ENCODE measurements at places on chromosomes 2 and 18.

- DNase-seq = no peak
Observed at GRCh38 chr18:6775702-6776101, 46.2 kb downstream of the ARHGAP28 start.

GRCh38 chr18:36711014-36711725 is 117.6 kb downstream of the TPGS2 start:
- DNase-seq = no peak

DNA sequence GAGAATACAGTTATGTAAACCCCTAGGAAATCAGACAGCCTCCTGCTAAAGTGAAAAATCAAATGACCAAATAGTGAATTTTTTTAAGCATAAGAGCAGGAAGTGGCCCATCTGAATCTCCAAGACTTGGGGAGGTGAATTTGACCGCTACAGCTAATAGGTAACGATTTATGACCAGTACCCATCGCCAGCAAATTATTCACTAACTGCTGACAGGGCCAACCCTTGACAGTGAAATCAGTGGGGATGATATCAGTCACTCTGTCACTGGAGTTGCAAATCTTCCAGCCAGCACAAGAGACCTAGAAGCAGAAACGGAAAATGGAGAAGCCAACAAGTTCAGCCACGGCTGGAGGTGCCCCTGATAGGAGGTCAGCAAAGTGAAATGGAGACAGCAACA is 164.3 kb upstream of the PIK3C3 start:
- DNase-seq = no peak

GRCh38 chr2:225192869-225193268 is 150.6 kb upstream of the DOCK10 start:
- DNase-seq = no peak

GRCh38 chr18:63603355-63603754 is 16.2 kb downstream of the SERPINB13 start:
- DNase-seq = no peak

DNA sequence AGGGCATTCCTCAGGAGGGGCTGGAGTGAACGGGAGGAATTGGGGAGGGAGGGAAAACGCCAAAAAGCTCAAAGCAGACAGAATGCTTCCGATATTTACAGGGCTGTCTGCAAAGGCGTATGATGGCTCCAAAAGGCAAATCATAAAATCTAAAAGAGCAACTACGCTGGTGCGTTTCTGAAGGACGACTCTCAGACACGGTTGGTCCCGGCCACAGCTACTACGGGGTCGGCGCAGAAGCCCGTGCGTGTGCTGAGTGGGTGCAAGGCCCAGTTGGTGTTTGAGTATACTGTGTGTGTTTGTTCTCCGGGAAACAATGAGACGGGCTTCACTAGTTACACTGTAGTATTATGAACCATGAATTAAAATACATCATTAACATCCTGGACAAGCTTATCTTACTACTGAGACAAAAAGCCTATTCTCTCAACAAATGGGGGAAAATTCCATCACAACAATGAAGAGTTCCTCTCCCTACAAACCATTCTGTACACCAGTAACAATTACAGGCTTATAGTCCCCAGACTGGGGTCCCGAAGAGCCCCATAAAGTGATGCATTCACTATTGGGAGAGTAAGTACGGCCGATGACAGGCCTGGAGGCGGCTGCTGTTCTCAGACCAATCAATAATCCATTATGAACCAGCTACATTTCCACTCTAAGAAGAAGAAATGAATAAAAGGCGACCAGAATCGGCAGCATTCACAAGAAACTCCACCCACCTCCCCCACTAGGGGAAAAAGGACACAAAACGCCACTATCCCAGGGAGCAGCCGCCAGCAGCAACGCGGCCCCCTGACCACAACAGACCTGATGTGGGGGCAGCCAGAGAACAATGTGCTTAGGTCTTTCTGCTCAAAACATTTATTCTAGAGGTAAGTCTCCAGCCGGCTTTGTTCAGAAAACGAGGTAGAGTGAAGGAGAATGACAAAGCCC is 43.4 kb downstream of the ZNF516 start:
- DNase-seq = no peak

GRCh38 chr18:6509832-6510231 is 95.1 kb upstream of the L3MBTL4 start:
- DNase-seq = no peak

- DNase-seq = peak; percentile 71
Observed at GRCh38 chr2:219541611-219542180, 1.9 kb downstream of the CHPF start.

DNA sequence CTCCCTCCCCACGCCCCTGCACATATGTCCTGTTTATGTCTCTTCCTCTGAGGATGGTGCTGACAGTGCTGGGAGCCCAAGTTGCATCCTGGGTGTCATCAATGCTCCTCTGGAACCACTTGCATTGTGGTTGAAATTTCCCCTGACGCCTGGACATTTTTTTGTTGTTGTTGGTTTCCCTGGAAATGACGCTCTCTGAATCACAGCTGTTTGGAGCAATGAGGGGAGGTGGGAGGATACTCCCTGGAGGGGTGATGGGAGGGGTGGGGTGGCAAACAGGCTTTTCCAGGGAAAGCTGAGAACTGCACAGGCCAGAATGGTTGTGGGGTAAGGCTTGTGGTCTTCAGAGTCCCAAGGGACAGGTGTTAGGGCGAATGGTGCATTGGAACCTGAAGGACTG is 29.6 kb downstream of the CELF4 start:
- no peak for DNase-seq

- no peak for DNase-seq
Observed at GRCh38 chr2:73776381-73776780, 3.5 kb downstream of the DUSP11 start.

DNA sequence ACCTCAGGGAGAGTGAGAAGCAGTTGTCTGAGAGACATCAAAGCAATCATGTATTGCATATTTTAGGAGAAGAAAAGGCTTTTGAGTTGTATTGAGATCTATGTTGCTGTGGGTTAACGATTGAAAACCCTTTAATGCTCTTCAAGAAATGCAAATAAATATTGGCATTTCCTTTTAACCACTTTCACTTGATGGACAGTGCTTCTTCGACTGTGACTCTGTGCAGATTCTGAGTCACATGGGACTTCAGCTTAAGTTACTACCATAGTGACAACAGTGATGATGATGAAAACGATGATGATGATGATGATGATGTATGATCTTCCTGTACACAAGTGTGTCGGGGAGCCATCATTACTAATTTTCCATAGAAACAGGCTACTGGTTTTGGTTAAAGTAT is 181.8 kb downstream of the AKAIN1 start:
- no peak for DNase-seq

DNA sequence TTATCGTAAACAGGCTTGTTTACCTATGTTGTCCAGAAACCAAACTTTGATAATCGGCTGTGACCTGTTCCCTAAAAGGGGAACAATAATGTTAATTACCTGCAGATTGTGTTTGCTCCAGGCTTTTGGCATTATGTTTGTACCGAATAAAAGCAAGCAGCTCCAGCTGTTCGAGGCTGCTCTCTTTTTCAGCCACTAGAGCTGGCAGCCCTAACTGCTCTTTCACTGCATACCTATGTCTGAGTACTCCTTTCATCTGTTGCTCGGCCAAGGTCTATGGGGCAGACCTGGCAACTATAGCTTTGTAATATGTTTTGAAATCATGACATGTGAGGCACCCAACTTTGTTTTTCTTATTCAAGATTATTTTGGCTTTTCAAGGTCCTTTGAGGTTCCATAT is 77.8 kb upstream of the EHBP1 start:
- no peak for DNase-seq

GRCh38 chr2:216727346-216728122 is 32.2 kb upstream of the IGFBP5 start:
- no peak for DNase-seq

DNA sequence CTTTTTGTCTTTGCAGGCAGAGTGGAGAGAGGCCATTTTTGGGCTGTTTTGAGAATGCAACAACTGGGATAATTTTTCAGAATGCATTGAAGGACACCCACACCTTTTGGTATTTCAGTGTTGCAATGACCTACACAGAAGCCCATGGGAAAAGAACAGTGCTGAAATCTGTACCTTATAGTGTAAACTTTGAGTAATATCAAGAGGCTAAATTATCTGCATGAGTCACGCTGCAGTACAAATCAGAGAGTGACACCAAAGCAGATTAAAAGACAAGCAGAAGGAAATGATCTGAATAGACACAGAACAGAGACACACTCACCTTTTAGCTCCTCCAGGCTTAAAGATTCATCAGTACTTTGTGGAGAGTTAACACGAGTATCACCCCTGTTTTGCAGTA is 265.3 kb downstream of the PAX3 start:
- DNase-seq = no peak

DNA sequence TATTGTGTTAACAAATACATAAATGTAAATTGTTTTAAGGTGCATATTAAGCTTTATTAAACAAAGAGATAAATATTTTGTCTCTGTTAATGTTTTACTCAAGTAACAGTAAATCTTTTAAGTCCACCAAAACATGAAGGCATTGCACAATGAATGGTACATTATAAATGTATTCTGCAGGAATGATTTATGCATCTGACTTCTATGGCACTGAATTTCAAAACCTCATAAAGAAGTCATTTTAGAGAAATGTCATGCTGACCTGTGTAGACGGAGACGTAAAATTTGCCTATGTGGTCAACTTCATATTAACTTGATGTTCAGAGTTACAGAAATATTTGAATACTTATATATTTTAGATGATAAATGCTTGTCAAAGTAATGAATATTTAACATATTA is 194.7 kb downstream of the BABAM2 start:
- no peak for DNase-seq

- no peak for DNase-seq
Observed at GRCh38 chr2:149648282-149649030, 60.9 kb upstream of the MMADHC start.

- no peak for DNase-seq
Observed at GRCh38 chr2:190069936-190070696, 7.6 kb upstream of the MSTN start.

DNA sequence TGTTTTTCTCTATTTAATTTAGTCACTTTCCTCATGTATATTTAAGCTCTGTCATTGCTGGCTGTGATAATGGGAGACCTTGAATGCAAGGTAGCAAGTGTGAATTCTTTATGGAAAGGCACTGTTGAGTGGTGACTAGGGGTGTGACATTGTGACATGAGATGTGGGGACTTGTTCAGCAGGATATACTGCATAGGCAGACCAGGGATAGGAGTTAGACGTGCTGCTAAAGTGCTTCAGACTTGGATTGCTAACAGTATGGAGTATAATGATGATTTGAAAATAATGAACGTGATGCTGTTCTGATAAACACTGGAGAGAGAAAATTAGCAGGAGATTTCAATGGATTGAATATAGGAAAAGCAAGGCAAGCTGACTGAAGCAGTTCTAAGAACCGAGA is 135.1 kb downstream of the NCOA1 start:
- DNase-seq = no peak

GRCh38 chr2:184039493-184039892 is 558.8 kb upstream of the ZNF804A start:
- DNase-seq = no peak

GRCh38 chr2:27070653-27071276 is 689 bp downstream of the OST4 start:
- DNase-seq = no peak

GRCh38 chr2:70181363-70181956 is 9.4 kb downstream of the C2orf42 start:
- DNase-seq = no peak

DNA sequence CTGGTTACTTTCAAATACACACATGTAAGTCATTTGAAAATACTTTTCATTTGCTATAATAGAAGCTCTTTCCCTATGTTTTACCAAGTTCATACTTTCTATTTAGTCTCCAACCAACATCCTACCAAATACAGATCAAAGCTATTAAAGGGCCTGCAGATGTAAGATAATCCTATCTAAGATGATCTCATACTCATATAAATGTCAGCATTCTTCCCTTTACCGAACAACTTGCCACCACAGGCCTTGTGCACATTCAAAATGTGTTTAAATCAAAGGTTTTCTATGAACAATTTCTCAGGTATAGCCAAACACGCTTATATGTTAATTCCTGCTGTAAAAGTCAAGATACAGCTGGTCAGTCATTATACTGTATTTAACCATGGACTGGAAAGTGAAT is 23.3 kb downstream of the KCTD18 start:
- no peak for DNase-seq

- no peak for DNase-seq
Observed at GRCh38 chr2:143398781-143399180, 269.6 kb downstream of the ARHGAP15 start.

GRCh38 chr2:168189835-168190569 is 57.4 kb downstream of the STK39 start:
- no peak for DNase-seq

GRCh38 chr2:240189686-240190085 is 49.2 kb upstream of the OTOS start:
- DNase-seq = no peak

DNA sequence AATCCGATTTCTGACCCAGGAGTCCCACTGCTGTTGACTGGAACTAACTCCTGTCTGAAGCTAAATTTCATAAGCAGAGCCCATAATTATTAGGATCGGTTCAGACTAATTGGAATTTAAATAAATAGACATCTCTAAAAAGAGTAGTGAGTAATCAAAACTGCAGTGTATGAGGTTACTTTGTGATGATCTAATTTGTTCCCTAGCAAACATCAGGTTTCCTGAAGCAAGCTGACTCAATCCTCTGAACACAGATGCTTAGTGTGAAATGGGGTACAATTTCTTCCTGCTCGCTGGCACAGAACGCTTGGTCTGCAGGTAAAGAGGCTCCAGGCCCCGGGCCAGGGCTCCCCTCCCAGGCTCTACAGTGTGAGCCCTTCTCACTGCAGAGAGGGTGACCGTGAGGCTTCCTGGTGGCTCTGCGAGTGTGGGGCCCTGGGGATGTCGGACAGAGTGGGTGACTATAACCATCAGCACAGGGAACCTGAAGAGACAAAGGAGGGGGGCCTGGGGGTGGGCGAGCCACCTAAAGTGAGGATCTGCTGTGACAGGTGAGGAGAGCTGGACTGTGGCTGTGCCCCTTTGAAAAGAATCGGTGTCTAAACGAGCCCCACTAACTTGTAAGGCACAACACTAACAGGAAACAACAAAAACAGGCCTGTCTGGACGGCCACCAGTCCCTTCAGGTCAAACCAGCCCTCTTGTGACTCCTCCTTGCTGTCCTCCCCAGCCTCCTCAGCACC is 20.2 kb downstream of the CHST10 start:
- no peak for DNase-seq

GRCh38 chr18:59910967-59911366 is 11.2 kb downstream of the PMAIP1 start:
- DNase-seq = no peak

GRCh38 chr2:26704441-26704977 is 12.0 kb downstream of the KCNK3 start:
- DNase-seq = no peak

- no peak for DNase-seq
Observed at GRCh38 chr2:167534443-167534842, 646.2 kb downstream of the XIRP2 start.

GRCh38 chr18:71951001-71951400 is 593.1 kb downstream of the CBLN2 start:
- DNase-seq = no peak

- DNase-seq = no peak
Observed at GRCh38 chr2:42868874-42869273, 76.5 kb upstream of the HAAO start.

DNA sequence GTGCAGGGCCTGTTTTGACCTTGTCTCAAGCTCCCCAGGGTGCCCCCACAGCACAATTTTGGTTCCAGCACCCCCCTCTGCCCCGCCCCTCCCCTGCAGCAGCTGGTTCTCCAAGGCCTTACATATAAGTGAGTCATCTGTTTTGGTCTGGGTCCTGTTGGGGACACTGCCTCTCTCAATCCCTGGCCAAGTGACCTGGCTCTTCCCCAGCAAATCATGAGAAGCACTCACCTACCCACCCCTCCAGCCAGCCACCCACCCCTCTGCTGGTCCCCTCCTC is 90.5 kb downstream of the INHBB start:
- DNase-seq = no peak
